Stimulated activated CD4-positive, alpha-beta T cell treated with anti-CD3 and anti-CD28 coated beads, Interleukin-1b, Interleukin-23, amount 100 ng/mL, for 1 hour (primary cell): ENCODE measurements at places on chromosomes 2 and 18.

DNA sequence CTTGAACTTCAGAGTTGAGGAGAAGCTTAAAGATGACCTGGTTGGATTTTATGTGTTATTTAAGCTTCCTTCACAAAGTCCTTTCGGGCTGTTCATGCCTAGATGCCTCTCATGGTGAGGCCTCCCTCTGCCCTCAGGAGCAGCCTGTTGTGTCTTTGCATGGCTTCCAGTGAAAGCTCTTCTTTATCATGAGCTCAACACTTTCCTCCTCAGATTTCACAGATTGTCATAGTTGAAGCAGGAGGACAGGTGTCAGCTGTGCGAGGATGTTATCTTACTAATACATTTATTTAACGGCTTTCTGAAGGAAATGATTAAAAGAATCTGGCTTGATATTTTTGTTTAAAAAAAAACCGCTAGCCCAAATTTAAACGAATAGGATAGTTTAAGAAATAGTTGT lies 48.8 kb upstream of the ITSN2 start:
- DNase-seq, result no peak

- no peak for DNase-seq
These were observed 1272.5 kb upstream of the CDH2 start for GRCh38 chr18:29449424-29449823.

- no peak for DNase-seq
These were observed 100.6 kb downstream of the MYO1B start for GRCh38 chr2:191345788-191346187.

GRCh38 chr18:13320891-13321425 lies 102.4 kb downstream of the LDLRAD4 start:
- DNase-seq, result no peak

DNA sequence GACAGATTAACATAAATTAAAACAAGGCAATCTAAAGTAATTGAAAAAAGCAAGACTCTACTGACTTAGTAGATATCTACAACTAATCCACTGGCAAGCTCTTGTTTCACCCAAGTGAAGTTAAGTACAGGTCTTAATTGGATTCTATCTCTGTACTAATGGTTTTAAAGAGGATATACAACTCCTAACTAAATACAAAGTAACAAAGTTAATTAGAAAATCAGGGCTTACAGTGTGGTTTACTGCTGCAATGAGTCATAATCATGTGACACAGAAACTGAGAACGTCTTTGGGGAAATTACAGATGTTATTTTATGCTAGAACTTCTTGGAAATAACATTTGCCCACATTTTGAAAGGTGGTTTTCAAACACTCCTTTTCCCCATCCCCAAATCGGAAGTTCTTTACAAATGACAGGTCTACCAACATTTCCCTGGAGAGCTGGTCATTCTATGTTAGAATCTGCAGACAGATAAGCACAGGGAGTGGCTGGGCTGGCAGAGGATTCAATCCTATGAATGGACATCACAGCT lies 245.3 kb downstream of the STK39 start:
- DNase-seq, result no peak

GRCh38 chr2:168524005-168524404 lies 67.9 kb downstream of the CERS6 start:
- DNase-seq, result no peak

GRCh38 chr2:15547115-15547876 lies 13.8 kb downstream of the NBAS start:
- no peak for DNase-seq

DNA sequence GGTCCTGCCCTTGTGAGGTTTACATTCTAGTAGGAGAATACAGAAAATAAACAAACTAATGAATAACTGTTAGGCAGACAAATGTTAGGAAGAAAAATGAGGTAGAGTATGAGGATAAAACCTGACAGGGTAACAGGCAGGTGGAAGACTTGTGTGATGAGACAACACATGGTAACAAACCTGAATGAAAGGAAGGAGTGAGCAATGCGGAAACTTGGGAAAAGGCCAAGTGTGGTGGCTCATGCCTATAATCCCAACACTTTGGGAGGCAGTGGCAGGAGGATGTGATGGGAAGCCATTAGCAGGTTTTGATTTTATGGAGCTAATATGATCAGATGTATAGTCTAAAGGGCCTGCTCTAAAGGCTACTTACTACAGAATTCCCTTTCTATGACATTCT lies 74.2 kb downstream of the INO80D start:
- no peak for DNase-seq

DNA sequence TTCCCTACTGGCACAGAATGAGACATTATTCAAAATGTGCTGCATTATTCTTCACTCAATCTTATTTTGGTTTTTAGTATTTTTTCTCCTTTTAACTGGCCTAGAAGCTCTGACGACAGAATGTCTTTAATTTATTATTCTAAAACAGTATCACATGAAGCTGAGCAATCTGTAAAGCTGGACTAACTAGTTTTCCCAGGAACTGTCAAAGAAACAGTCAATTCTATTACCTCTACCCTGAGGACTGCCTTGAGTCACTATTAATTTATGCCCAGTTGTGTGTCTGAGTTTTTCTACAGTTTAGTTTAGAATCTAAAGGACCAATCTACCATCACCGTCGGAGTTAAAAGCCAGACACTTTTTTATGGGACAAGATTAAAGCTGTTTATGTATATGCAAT lies 31.6 kb downstream of the MBD2 start:
- DNase-seq, result no peak

GRCh38 chr2:57100436-57100835 lies 916.6 kb downstream of the CCDC85A start:
- no peak for DNase-seq

DNA sequence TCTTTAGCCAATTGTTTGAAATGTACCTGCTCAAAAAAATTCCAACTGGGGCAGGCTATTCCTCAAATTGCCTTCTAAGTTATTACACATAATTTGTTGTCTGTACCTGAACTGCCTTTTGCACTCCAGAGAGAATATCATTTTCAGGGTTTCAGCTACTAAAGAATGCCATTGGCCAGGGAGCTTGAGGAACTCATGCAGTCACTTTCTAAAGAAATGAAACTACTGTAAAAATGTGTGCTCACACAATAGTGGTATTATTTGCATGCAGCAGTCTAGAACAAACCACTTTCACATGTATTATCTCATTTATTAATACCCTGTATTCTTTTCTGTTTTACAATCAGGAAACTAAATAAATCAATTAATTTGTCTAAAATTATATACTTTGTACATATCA lies 152.2 kb downstream of the PID1 start:
- no peak for DNase-seq
